PC-9 (cell line): ENCODE measurements at places on chromosomes 16 and 17. TPM values are rescaled to one million over a fixed set of nuclear protein-coding genes. Genes with fewer than 3 reads are reported as not detected.
A peak's percentile ranks its signal among the peaks of the same experiment; 100 is the strongest.

- peak; percentile 71 for DNase-seq
Measured at GRCh38 chr16:69563605-69564580, 1.9 kb upstream of the NFAT5 start.

The ZNF385C gene
- total RNA-seq = 1.7 and 2.1 TPM in 2 replicates

The SYT17 gene
- total RNA-seq = 36.6 and 45.2 TPM in 2 replicates

DNA sequence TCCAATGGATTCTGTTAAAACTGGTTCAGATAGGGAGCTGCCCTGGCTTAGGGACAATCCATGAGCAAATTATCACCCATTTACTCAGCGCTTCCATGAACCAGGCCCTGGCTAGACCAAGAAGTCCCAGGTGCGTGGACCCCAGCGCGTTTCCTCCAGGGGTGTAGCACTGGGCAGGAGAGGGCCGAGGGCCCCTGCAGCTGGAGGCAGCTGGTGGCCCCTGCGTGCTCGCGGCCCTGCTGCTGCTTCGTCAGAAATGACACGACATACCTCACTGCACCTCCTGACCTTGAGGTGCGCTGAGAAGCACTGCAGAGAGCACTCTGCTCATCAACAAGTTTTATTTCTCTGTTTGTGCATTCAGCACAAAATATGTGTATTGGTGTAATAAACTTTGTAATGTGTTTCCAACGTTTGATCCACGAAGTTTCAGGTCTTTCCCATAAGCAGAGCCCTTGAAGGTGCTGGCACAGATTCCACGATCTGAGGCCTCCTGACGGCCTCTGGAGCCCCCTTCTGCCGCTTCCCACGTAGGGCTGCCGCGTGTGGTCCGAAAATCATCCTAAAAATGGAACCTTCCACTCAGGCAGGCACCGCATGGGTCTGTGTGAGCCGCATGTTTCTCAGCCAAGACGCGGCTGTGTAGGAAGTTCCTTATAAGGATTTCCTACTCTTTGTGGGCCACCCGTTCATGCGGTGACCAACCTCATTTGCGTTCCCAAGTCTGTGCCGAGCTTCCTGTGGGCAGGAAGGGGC is 50.8 kb upstream of the ZCCHC14 start:
- no peak for DNase-seq

DNA sequence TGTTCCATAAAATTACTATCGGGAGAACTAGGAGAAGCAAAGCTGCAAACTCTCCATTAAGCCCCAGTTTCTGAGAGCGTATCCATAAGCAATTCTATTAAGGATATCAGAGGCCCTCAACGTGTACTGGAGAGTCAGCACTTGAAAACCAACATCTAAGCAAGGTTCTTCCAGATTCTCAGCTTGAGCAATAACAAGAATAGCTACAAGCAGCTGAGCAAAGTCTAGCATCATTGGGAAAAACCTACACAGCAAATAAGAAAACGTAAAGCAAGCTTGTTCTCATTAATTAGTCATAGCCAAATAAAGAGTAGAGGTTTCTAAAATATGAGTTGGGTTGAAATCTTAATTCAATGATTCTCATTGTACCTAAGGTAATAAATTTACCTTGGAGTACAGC is 26.9 kb upstream of the COX10 start:
- DNase-seq = no peak

The SOST gene
- total RNA-seq = not detected in 2 replicates

The KRTAP9-4 gene
- total RNA-seq = not detected in 2 replicates

DNA sequence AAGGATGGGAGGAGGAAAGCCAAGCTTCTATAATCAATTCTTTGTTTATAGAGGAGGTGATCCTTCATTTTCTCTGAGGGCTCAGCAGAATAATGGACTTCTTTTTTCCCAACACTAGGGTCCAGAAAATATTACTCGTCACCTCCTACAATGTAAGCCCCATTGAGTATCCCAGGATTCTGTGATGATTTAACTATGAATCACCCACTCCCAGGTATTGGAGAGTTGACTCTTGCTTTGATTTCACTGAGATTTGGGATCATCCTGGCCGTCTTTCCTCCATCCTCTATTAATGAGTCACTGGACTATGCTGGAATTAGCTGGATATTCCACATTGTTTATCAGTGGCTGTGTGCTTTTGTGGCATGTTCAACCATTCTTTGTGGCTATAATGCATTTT is 452.0 kb downstream of the NPIPA7 start:
- DNase-seq = no peak

DNA sequence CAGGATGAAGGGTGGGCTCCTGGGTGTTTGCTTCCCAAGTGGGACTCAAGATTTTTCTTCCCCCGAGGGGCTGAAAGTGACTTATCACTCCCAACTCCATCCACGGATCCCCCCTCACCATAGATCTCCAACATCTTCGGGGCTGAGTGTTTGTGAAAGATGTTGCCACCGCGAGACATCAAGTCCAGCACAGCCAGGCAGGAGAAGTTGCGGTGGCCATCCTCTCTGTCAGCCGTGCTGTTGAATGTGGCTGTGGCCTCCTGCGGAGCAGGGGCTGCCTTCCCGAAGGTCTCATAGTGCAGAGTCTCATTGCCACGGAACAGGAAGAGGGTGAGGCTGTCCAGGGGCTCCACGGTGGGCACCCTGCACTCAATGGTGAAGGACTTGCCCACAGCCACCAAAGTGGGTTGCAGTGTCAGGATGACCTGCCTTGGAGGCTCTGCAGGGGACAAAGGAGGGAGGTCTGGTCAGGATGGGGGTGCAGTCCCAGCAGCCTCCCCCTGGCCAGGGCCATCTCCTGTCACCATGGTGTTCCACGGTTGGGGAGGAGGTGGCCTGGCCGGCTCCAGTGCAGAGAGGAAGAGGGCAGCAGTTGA is 5.5 kb downstream of the PRR29 start:
- no peak for DNase-seq

DNA sequence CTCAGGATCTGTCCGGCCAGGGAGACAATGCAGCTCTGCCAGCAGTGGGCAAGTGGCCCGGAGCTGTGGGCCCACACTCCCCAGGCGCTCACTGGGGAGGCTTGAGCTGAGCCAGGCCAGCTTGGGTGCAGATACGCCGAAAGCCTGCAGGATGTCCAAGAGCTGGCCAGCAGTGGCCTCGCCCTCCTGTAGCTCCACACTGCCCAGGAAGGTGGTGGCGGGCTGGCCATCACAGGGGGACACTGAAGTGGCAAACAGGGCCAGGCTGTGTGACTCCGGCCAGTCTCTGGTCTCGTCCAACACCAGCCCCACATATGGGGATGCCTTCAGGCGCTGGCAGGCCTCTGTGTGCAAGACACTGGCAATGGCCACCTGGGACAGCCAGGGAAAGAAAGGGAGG is 9.6 kb downstream of the C17orf113 start:
- DNase-seq = no peak

DNA sequence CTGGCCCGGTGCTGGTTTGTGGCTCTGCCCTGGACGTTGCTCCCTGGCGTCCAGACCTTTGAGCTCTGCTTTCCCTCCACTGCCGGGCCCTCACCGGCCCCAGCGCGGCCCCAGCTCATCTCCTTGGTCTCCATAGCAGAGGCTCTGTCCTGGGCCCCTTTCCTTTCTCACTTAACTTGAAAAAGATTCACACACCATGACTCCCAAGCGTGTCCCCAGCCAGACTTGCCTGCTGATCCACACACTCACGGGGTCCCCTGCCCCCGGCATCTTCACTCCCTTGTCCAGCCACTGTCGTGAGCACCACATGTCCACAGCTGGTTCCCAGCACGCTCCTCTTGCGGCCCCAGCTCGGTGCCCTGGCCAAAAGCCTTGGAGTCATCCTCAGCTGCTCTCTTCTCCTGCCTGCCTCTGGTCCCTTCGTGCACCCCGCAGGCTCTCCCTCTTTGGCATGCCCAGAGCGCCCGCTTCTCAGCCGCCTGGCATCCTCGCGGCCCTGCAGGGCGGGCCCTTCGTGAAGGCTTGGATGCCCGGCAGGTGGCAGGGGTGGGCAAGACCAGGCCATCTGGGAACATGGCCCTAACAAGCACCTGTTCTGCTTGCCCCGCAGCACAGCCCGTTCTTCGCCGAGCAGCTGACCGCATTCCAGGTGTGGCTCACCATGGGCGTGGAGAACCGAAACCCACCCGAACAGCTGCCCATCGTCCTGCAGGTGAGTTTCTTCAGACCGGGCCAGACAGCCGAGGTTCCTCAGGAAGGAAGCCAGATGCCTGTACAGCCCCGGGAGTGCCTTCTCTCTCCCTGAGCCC is 145.6 kb upstream of the CHMP6 start:
- DNase-seq = no peak

DNA sequence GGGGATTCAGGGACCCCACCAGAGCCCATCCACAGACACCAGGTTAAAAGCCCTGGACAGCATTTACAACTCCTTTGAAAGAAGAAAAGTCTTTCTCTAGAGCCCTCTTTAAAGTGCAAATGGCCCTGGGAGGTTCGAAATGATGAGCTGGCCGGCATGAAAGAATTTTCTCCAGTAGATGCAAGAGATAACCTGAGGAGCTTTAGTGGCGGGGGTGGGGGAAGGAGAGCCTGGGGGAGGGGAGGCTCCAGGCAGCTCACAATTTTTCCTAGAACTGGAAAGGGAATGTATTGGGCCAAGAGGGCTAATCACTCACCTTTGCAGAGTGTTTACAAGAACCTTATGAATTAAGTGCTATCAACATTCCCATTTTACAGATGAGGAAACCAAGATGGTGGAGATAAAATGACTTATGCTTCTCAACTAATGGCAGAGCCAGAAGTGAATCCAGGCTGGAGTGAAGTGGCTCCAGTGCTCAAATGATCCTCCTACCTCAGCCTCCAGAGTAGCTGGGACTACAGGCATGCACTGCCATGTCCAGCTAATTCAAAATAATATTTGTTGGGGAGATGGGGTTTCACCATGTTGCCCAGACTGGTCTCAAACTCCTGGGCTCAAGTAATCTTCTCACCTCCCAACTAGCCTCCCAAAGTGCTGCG is 4.2 kb upstream of the CDH1 start:
- DNase-seq = no peak

DNA sequence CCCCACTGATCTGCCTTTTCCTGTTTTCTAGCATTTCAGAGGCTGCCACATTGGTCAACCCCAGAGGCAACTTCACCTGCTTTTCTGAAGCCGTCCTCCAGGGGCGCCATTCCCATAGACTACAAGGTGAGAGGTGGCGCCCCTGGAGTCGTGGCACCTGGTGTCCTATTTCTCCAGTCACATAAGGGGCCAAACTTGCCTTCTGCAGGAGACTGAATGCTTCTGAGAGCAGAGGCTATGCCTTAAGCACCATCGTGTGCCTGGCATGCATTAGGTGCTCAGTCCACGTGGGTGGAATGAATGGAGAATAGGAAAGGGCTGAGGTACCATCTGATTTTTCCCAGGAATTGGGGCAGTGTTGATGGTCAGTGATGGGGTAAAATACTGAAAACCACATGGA is 164.8 kb downstream of the HAPSTR1 start:
- no peak for DNase-seq

The SLC26A11 gene
- total RNA-seq = 12.4 and 14.1 TPM in 2 replicates

DNA sequence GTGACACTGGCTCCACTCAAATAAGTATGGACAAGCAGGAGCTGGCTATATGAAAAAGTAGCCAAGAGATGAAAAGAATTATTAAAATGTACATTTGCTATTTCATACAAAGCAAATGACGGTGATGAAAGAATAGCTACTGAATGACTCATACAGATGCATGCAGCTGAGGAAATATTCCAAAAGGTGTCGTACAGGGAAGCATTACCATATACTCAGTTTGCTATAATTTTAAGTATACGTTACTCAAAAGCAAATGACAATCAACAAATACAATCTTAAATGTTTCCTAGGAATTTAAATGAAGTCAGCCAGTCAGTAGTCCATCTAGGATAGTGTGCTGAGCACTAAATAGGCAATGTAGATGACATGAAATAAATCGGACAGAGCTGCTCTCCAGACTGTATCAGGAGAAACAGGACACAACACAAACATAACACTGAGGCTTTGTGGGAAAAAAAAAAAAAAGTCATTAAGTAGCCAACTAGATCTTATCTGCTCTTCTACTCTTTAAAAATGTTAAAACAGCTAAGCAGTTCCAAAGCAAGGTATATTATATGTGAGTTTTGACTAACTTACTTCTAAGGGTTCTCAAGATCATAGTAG is 65.0 kb downstream of the NCOR1 start:
- DNase-seq = peak; percentile 16

The KRT25 gene
- total RNA-seq = not detected in 2 replicates

DNA sequence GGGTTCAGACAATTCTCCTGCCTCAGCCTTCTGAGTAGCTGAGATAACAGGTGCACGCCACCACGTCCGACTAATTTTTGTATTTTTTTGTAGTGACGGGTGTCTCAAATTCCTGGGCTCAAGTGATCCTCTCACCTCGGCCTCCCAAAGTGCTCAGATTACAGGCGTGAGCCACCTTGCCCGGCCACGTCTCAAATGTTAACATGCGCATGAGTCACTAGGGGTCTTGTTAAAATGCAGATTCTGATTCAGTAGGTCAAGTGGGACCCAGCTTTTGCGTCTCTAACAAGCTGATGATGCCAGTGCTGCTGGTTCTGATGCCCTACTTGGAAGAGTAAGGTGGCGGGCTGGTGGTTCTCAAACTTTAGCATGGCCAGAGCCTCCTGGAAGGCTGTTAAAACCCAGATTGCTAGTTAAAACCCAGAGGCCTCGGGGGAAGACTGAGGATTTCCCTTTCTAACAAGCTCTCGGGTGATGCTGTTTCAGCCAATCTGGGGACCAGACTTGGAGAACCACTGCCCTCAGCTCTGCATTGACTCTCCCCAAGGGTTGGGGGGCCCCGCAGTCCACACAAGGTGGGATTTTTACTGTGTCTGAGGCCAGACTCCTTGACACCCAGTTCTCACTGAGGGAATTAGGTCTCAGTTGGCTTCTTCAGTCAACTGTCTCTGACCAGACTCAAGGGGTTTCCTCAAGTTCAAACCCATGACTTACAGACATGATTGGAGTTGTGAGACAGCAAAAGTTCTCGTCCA is 17.9 kb downstream of the SCNN1B start:
- no peak for DNase-seq

GRCh38 chr17:40086150-40087044 is 14.0 kb downstream of the NR1D1 start:
- no peak for DNase-seq

- DNase-seq = no peak
Measured at GRCh38 chr16:57938484-57938883, 32.4 kb downstream of the CNGB1 start.

- DNase-seq = no peak
Measured at GRCh38 chr17:32533296-32533695, 46.5 kb downstream of the CDK5R1 start.

DNA sequence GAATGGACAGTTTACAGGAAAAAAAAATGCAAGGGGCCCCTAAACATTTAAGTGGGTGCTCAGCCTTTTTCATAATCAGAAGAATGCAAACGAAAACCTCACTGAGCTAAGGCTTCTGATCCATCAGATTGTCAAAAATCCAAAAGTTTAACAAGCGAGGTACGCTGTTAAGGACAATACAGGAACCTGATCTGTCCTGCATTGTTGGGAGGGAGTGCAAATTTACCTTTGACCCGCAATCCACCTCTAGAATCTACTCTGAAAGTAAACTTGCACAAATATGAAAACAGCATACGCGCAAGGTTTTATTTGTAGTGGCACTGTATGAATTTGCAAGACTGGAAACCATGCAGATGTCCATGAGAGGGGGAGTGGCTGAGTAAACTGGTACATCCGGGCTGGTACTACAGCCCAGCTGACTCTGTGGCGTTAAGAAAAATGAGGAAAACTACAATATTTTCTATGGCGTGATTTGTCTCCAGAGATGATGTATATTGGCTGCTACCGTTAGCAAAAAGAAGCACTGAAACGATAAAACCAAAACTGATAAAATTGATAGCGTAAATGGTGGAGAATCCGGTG is 28.8 kb upstream of the ST6GALNAC1 start:
- DNase-seq = no peak
